ENCODE measurements at places on chromosomes 2 and 18.

GRCh38 chr2:173571021-173571821 is 216.5 kb downstream of the CDCA7 start:
- DNase-seq, result no peak

- no peak for DNase-seq
Observed at GRCh38 chr2:179963626-179964025, 43.5 kb downstream of the CWC22 start.

DNA sequence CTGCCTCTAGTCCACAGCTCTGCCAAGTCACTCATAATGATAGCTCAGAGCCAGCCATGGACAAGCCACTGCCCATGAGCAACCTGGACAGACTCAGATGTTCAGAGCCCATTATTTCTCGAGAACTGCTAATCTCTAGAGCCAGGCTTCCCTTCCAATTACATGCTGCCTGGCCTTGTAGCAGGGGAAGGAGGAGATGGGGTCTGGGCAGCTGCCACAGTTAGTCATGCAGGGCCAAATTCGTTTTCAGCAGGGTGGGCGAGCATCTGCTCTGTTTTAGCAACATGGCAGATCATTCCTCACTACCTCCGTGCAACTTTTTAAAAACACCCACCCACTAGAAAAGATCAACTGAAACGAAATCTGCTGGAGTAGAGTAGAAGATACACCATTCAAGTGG is 141.8 kb downstream of the MYO5B start:
- DNase-seq, result no peak

GRCh38 chr2:169891593-169892298 is 64.5 kb downstream of the UBR3 start:
- DNase-seq, result no peak

DNA sequence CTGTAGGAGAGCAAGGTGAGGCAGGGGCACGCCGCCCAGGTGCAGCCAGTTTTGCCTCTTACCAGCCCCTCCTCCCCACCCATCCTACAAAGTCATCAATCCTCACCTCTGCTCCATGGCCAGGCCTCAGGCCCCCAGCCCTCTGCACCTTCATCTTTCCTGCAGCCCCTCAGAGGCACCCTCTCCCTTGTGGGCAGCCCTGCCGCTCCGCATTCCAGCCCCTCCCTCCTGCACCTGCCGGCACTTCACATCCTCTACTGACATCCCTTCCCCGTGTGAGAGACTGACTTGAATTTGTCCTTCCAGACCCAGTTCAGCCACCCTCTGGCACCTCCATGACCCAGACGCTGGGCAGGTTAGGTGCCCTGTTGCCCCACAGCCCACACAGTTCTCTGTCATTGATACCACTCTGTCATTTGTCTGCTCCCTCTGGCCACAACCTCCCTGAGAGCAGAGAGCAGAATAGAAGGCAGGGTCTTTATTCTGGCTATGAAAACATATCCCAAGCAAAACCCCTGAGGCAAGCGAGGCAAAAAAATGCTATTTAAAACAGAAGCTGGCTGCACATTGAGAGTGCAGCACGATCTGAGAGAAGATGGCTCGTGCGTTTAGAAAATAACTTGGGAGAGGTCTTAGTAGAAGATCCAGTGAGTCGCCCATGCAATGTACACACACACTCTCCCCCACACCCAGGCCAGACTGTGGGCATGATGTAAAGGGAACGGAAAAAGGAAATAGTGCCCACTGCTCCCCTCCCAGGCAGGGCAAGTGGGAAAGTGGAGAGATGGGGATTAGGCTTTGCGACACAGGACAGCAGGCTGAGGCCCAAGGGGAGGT is 25.9 kb downstream of the SDC1 start:
- DNase-seq, result no peak

DNA sequence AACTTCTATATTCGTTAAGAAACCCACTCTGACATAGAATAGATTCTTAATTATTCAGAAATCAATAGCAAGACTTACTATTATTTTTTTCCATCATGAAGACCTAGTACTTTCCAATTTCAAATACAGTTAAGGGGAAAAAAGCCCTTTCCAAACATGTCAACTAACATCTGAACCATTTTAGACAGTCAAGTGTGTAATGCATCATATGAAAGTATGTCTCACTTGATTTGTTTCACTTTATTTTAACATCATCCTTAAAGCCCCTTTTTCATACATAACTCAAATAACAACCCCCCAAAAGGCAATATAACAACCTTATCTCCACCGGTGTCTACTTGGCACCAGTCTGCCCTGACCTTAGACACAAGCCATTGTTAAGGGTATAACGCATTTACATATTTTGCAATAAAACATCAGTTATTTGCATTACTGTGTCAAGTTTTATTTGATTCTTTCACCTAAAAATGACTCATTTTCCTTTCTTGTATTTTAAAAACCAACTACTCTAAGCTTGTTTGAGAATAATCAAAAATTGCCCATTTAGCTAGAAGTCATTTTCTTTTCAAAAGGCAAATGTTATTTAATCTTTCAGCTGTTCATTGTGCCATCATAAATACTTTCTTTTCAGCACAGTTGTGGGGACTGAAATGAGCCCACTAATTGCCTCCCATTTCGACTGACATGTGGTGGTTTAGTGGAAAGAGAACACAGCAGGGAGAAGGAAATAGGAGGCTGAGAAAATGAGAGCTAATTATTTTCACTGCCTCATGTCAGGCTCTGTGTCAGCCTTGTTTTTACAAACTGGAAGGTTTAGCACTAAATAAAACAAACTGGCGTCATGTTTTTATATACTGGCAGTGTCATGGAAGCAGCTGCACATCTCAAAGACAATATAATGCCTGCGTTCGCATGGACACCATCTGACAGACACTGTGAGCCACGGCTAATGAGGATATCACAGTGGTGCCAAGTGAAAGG is 104.7 kb upstream of the CDCA7 start:
- DNase-seq, result no peak

- DNase-seq, result no peak
Observed at GRCh38 chr2:229660951-229661350, 53.4 kb downstream of the DNER start.

GRCh38 chr2:100870652-100871531 is 51.0 kb downstream of the NPAS2 start:
- no peak for DNase-seq

DNA sequence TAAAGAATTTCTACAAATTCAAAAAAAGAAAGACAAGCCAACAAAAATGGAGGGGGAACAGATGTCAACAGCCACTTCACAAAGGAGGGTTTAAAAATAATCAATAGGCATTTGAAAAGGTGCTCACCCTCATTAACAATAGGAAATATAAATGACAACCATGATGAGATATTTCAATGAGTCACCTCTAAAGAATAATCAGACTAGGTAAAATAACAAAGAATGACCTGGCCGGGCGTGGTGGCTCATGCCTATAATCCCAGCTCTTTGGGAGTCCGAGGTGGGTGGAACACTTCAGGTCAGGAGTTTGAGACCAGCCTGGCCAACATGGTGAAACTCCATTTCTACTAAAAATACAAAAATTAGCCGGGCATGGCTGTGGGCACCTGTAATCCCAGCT is 133.6 kb downstream of the KCNE4 start:
- DNase-seq, result no peak

- DNase-seq, result no peak
Observed at GRCh38 chr18:39057423-39058064, 1491.9 kb upstream of the CELF4 start.

GRCh38 chr2:241808721-241809382 is at the start of gene NEU4:
NEU4 (plus strand) TSS chr2:241809193; CDS start chr2:241814485, 5,292 bp downstream.
- no peak for DNase-seq

- DNase-seq, result no peak
Observed at GRCh38 chr18:42606886-42607495, 508.5 kb downstream of the RIT2 start.

DNA sequence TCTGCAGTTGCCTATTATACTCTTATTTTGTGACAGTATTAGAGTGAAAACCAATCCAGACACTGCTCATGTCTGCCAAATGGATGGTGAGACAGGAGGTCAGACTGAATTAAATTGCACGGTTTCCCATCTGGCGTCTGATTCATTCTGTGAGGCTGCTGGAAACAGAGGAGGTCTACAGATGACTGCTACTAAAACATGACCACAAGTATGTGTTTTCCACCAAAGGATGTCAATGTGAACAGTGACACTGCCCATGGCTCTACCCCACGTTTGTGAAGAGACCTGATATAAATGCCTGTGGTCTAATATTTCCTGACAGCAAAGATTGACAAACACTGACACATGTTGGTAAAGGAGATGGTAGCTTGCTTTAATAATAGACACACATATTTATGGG is 104.3 kb upstream of the ST6GAL2 start:
- no peak for DNase-seq

DNA sequence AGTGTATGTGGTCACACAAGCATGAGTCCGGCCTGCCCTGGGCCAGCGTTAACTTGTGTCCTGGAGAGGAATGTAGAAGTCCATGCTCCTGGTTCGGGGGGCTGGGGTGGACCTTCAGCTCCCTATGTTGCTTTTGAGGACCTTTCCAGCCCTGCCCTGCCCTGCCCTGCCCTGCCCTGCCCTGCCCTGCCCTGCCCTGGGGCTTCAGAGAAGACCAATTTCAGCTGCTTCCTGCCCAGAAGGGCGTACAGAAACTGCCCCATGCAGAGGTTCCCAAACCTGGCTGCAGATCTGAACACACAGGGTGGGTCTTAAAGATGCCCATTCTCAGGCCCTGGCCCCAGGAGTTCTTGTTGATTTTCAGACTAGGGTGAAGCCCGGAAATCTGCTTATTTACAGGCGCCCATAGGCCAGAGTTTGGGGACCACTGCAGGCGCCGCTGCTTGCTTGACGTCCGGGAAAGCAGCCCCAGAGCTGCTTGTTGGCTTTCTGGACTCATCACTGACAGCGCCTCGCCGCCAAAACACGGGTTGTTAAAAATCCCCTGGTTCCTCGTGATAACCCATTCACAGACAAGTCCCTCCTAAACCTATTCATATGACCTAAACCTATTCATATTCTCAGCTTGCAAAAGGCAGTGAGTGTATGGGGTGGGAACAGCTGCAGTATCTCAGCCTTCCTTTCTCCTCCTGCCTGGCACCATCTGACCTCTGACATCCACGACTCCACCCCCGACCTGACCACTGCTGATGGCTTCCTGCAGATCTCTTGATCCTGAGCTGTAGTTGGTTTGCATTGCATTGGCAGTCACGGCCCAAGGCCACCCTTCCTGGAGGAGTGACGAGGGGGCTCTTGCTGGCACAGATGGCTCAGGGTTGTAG is 198.3 kb downstream of the GLI2 start:
- DNase-seq, result no peak

DNA sequence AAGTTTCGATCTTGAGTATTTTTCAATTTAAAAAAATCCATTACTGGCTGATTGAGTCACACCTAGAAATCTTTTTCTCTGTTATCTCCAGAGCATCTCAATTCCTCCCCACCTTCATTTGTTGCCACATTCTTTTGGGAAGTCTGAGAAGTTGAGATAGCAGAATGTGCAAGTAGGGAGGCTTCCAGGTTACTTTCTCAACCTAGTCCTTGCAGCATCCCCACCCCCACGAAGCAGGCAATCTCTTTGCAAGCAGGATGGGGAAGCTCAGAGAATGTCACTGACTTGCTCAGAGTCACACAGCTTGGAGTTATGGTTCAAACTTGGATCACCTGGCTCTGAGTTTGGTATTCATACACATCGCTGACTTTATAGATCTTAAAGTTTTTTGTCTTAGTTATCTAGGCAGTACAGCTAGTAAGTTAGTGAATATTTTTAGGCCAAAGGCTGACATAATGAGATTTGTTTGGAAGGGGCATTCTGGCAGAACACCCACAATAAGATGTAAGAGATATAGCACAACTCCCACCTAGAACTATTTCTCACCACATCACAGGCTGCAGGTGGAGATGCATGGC is 25.9 kb upstream of the LCLAT1 start:
- DNase-seq, result no peak

GRCh38 chr2:23503097-23503496 is 118.1 kb downstream of the KLHL29 start:
- no peak for DNase-seq

DNA sequence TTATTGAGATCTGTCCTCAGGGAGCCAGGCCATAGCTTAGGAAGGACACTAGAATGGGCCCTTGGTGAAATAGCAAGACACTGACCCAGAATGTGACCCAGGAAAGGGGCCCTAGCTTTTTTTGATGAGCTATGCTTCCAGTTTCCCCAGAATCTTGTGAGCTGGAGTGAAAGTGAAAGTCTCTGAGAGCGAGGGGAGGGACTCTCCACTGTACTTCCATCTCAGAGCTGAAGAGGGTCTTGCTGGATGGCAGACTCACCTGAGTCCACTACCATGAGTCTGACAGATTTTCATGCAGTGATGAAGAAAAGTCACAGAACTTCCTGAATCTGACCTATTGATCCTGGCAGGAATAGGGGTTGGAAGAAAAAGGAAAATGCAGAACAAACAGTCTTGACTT is 3.1 kb downstream of the ARHGAP25 start:
- DNase-seq, result peak; percentile 54

DNA sequence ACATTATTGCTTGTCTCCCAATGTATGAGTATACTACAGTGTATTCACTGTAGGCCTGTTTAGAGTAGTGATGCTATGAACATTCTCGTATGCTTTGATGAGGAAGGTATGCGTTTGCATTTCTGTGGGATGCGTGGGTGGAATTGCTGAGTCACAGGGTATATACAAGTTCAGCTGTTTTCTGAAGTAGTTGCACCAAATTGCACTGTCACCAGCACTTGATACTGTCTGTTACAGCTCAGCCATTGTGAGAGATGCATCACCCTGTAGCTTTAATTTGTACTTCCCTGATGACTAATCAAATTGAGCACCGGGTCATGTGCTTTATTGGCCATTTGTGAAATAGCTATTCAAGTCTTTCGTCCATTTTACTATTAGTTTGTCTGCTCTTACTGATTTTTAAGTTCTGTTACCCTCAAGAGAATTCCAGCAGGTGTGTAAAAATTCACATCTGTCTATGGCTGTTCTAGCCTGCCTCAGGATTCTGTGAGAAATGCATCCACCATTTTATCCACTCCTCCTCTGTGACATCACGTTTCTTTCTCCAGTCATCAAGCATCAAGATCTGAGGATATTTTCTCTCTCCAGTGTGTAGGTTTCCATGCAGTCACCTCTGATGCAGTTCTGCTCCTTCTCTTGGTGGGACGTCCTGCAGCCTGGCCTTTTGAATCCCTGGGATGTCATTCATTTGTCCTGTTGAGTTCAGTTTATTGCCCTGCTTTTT is 72.5 kb downstream of the DGKD start:
- DNase-seq, result no peak

- no peak for DNase-seq
Observed at GRCh38 chr2:28252311-28252710, 140.3 kb upstream of the FOSL2 start.

DNA sequence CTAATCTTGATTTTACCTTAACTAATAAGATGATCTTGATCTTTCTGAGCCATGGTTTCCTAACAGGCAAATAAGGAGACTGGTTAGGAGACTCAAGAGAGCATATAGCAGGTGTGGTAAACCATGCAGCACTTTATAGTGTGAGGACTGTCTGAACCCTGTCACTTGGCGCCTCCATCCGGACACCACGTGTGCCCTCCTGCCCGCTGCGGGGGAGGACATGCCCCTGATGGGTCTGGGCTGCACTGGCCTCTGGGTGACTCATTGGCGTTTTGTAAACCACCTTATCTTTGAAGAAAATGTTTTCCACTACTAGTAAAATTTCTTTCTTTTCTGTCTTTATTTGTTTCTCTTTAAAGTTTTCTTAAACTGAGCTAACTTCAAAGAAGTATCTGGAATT is 131.1 kb downstream of the FMNL2 start:
- no peak for DNase-seq

GRCh38 chr2:105082107-105082506 is 44.2 kb downstream of the MRPS9 start:
- DNase-seq, result no peak

- DNase-seq, result no peak
Observed at GRCh38 chr2:212037062-212037461, 501.5 kb downstream of the ERBB4 start.

GRCh38 chr2:197345846-197346370 is 35.3 kb upstream of the ANKRD44 start:
- DNase-seq, result no peak

Measured in MM.1S (cell line).